Left cardiac atrium (tissue), 4 donors: ENCODE measurements at places on chromosomes 5 and 9. TPM values are rescaled to one million over a fixed set of nuclear protein-coding genes. Genes with fewer than 3 reads are reported as not detected.

C5orf58 gene
- not detected for total RNA-seq

KCNN2 gene
- total RNA-seq, result 17.0 TPM

NR2F1 gene
- 41.8 TPM for total RNA-seq

QRFP gene
- not detected for total RNA-seq

FOXI1 gene
- not detected for total RNA-seq

PCSK5 gene
- 9.3 TPM for total RNA-seq

MYOZ3 gene
- 3.0 TPM for total RNA-seq

FAM53C gene
- total RNA-seq, result 17.8 TPM

HTR4 gene
- 4.7 TPM for total RNA-seq

PCDHGB4 gene
- 4.5 TPM for total RNA-seq

DNA sequence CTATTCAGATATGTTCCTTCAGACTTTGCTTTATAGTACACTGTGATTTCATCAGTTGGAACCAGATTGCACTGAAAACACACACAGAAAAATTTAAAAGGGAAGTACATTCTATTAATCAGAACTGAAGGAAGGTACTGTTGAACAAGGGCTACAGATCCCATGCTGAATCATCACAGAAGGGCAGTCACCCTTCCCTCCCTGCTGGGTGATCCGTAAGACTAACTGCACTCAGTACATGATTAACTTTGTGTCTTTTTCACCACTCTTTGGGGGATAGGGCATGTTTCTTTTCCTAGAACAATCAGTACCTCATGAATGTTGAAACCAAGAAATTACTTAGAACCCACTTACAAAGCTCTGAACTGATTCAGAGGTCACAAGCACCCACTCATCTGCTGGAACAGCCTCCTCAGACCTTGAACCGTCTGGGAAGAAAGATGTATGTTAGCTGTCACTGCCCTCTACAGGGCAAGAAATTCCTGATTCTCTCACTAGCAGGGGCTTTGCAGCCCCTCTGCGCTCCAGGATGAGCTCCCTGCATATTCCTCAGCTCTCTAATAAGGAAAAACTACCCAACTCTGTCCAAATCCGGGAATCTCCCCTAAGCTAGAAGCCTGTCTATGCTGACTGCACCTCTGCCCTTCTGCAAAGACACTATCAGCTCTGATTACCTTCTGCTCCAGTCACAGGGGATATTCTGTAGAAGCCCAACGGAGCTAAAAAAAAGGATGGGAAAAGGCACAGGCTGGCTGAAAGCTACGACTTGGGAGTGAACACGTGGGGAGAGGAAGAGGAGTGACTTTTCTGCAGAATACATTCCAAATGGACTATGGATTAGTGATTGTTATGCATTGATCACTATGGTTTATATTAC, 51.0 kb downstream of the IARS1 start:
- DNase-seq, result no peak

DNA sequence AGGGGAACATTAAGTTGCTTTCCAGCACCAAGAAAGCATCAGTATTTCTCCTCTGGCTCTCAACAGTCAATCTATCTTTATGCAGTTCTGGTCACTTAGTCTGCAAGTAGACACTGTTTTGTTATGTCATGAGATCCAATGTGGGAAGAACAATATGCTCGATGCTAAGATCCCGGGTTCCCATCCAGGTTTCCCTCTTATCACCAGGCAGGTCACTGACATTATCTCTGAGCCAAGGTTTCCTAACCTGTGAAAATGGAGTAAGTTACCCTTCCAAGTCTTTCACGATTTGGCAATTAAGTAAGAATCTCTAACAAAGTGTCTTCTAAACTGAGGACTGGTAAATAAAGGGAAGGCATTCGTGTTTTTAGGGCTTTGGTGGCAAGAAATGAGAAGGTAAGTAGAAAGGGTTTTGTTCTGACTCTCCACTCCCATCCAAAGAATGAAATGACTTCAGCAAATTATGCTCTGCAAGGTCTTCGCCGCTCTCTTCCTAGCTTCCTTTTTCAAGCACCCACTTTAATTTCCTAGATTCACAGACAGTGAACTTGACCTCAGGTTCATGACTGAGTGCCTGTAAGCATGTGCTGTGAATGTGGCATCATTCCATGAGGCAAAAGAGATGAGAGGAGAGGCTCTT, 86.4 kb downstream of the DCP2 start:
- DNase-seq, result no peak

GRCh38 chr9:15720861-15721260, 168.0 kb downstream of the CCDC171 start:
- no peak for DNase-seq

DNA sequence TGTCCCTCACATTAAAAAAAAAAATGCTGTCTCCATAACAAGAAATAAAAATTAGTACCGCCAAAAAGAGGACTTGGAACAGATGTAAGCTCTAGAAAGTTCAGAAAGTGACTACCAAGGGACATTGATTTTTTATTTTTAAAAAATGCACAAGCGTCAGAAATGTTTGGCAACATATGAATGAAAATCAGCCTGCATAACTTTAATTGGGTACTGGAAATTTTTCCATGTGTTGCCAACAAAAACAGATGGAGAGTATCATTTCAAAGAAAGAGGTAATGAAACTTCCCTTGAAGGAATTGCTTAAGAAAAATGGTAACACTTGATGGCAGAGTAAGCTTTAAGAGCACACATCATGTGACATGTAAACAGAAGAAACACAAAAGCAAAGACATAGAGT, 47.2 kb downstream of the OR2K2 start:
- DNase-seq, result no peak

DNA sequence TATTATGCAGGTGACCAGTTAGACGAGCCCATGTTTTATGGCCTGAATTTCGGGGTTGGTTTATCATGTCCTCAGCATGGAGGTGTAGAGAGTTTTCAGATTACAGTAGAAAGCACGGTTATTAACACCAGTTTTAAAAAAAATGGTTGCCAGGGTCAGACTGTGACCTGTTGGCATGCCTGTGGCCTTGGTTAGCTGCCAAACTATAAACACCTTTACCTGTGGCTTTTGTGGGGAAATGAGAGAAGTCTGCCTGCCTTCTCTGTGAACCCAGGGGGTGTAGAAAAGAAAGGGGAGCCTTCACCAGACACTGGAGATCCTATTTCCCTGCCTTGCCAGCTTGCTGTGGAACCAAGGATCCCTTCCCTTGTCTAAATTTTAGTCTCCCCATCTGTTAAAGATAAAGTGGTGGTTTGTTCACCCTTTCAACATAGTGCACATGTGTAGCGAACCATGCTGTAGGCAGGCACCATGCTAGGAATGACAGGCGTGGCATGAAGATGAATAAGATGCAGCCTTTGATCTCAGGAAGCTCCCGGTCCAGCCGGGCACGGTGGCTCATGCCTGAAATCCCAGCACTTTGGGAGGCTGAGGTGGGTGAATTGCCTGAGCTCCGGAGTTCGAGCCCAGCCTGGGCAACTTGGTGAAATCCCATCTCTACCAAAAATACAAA, 6.1 kb upstream of the PHF19 start:
- DNase-seq, result no peak

DNA sequence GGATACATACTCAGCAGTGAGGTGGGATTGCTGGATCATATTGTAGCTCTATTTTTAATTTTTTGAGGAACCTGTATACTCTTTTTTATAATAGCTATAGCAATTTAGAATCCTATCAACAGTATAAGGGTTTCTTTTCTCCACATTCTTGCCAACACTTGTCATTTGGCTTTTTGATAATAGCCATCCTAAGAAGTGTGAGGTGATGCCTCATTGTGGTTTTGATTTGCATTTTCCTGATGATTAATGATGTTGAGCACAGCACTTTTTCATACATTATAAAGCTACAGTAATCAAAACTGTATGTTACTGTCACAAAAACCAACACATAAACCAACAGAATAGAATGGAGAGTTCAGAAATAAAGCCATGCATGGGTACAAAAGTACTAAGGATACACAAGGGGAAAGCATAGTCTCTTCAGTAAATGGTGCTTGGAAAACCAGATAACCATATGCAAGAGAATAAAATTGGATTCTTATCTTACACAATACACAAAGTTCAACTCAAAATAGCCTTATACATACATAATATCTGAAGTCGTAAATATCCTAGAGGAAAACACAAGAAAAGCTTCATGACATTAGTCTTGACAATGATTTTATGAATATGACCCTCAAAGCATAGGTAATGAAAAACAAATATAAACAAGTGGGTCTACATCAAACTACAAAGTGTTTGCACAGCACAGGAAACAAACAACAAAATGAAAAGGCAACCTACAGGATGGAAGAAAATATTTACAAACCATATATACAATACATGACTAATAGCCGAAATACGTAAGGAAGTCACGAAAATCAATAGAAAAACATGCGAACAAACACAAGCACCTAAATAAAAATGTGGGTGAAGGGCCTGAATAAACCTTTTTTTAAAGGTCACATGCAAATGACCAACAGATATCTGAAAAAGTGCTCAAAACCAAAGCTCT, 287.8 kb upstream of the DAB2 start:
- no peak for DNase-seq

- DNase-seq, result no peak
Observed at GRCh38 chr9:37033682-37034304, at the start of gene PAX5. PAX5 (minus strand) TSS chr9:37034268; CDS start chr9:37034031, 237 bp downstream.

DNA sequence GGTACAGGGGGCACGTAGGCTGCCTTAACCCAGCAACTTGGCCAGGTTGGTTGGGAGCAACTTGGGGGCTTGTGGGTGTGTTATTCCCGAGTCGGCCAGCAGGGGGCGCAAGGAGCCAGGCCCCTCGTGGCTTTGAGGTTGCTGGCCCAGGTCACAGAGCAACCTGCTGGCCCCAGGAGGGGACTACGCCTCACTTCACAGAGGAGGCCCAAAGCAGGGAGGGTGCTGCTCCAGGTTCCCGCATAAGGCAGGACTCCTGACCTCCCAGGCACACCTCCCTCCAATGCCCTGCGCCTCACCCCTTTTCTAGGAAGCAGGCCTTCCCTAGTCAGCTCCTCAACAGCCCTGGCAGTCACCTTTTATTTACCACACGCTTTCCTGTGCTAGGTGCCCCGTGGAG, 18.1 kb downstream of the KYAT1 start:
- peak; percentile 75 for DNase-seq

GRCh38 chr5:146334074-146334533, 4.5 kb upstream of the POU4F3 start:
- DNase-seq, result no peak

- no peak for DNase-seq
Observed at GRCh38 chr9:87529671-87530070, 32.0 kb downstream of the DAPK1 start.

DNA sequence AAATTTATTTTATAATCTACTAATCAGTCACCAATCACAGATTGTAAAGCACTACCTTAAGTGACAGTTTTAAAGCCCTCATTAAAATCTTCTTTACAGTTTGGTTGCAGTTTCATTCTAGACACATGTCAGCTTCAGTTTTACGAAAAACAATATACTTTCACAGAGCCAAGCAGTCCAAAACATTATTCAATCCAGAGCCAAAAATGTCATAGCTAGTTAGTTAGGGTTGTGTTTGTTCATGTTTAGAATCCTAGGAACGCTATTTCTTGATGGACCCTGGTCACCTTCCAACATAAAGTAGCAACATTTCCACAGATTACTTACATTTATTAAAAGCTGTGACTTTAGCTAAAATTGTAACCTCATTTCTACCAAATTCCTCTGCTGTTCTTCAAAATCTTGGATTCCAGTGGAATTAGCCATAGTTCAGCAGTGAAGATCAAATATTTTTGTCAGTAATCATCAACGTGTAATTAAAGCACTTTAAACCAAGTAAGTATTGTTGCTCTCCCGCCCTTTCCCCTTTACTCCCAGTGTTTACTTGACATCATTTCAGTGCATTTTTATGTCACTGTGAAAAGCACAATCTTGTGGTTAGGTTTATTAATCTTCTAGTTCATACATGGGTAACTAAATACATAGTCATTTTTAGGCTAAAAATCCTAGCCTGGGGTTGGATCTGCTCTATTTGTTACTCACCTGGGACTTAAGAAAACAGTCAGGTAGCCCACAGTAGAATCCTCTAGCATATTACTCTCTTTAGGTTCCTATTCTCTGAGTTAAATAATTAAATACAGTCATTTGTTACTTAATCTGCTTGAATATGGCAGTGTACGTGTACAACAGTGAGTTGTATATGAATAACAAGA, 74.3 kb downstream of the NIPBL start:
- DNase-seq, result no peak

- no peak for DNase-seq
Observed at GRCh38 chr5:169591636-169592035, 8.1 kb downstream of the SPDL1 start.

DNA sequence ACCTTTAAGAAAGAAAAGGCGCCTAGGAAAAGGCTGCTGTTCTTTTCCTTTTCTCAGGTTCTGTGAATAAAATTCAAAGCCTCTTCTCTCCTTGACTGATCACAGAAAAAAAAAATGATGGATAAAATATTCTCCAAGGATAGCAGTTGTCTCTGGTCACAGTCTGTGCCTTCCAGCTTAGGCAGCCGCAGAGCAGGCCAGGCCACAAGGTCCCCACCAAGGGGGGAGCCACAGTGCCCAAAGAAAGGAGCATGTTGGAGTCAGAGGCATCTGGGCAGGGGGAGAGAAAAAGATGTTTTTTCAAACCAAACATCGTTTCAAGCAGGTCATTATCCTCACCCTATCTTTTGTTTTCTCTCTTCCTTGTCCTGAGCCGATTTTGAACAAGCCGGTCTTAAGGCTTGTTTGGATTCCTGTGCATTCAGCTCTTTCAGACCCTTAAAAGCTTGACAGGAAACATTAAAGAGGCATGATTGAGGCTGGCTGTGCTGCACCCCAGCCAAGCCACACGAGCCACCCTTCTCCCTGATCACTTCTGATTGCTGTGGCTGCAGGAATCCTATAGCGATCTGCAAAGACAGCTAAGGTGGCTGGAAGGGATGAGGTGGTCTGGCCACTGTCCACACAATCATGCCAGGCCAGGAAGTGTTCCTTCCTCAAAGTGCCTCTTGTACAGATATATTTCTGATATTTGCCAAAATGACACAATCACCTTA, 284.6 kb upstream of the TLE4 start:
- DNase-seq, result no peak

- DNase-seq, result no peak
Observed at GRCh38 chr5:55225346-55225745, 1.8 kb downstream of the MCIDAS start.

- DNase-seq, result no peak
Observed at GRCh38 chr9:8332331-8332650, 532.7 kb upstream of the DMAC1 start.

GRCh38 chr5:89988129-89988810, 421.3 kb downstream of the CETN3 start:
- DNase-seq, result no peak

- DNase-seq, result peak; percentile 74
Observed at GRCh38 chr5:67166460-67167285, 29.9 kb downstream of the CD180 start.

GRCh38 chr5:151905557-151905961, 19.1 kb downstream of the GLRA1 start:
- no peak for DNase-seq

DNA sequence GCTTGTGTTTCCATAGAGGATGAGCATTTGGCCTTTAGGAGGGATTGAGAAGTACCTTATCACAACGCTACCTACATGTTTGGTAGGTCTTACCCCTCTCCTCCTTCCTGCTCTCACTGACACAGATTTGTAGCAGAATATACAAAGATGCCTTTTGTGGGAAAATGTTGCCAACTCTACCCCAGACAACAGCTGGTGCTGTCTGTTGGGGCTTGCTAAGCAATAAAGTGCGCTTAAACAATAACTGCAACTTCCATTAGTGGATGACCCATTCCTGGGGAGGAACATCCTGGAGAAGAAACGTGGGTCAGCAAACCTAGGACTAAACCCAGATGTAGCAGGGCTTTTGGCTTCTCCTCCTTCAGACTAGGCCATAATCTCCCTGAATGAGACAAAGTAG, 174.3 kb downstream of the EFNA5 start:
- no peak for DNase-seq
